Caco-2 (cell line): ENCODE measurements at places on chromosomes 5 and 9.

DNA sequence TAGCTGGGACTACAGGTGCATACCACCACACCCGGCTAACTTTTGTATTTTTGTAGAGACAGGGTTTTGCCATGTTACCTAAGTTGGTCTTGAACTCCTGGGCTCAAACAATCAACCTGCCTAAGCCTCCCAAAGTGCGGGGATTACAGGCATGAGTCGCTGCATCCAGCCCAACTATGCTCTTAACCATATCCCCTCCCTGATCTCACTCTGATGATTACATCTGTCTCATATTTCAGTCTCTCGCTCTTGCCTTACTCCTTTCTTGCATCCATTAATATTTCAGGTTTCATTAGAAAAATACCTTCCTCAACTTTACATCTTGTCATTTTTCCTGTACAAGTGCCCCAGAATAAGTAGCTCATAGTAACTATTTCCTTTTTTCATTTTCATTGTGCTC, 61.0 kb upstream of the BASP1 start:
- DNase-seq: no peak

- DNase-seq: no peak
Measured at GRCh38 chr5:134240421-134240962, 14.6 kb upstream of the PPP2CA start.

DNA sequence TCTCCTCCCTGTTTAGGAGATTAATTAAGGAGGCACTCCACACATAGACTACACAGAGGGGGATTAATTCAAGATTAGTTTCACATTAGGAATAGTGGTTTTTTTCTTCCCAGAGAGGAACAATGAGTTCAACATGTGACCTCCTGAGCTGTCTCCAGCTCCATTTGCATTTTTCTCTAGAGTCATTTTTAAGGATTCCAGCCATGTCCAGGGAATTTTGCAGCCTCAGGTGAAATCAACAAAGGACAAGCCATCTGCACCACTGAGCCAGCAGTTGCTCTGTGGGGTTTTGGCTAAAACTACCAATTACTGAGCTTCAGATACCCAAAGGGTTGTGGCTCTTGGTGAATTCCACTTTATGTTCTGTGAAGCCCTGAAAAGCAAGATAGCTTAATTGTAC, 258.5 kb upstream of the PPP1R2B start:
- DNase-seq: no peak

DNA sequence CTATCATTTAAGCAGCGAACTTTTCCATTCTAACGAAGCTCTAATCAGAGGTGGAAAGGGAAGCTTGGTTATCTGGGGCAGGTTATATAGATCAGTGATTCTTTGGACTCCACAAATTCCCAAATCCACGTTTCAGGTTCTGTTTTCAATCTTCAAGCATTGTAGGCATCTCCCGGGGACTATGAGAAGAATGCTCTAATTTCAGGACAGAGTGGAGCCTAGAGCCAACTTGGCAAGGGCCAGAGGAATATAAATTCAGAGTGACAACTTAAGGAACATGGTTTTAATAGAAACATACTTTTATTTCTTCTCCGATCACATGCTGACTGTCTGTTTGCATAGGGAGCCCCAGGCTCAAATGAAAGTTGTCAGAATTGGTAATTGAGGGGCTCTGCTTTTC, 514.0 kb upstream of the KLF4 start:
- no peak for DNase-seq

- no peak for DNase-seq
Measured at GRCh38 chr9:115191667-115192066, 73.7 kb upstream of the TNC start.

GRCh38 chr5:172911628-172911880, 47.7 kb upstream of the RPL26L1 start:
- DNase-seq: no peak

GRCh38 chr9:130193531-130194377, 21.6 kb downstream of the NCS1 start:
- DNase-seq: no peak

GRCh38 chr9:135219676-135220600, 132.5 kb downstream of the OLFM1 start:
- DNase-seq: no peak

GRCh38 chr5:169561893-169562292, 21.7 kb upstream of the SPDL1 start:
- no peak for DNase-seq

GRCh38 chr5:119275146-119275545, 80.7 kb upstream of the TNFAIP8 start:
- no peak for DNase-seq

DNA sequence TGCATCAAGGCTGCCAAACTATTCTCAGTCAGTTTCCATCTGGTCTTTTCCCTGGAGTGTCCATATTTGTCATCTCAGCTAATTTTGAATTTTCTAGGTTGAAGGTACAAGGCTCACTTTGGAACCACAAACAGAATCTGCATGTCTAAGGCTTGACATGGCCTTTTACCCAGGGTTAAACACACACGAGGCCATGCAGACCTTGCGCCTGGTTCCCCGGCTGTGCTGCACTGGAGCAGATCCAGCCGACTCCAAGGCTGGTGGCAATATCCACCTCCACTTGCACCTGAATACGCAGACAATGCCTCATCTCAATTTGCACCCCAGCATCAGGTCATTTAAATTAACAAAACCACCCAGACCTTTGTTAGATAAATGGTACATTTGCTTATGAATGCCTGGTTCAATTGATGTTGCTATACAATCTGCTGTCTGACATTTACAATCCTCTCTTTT, 276.2 kb downstream of the HSPA4 start:
- no peak for DNase-seq

DNA sequence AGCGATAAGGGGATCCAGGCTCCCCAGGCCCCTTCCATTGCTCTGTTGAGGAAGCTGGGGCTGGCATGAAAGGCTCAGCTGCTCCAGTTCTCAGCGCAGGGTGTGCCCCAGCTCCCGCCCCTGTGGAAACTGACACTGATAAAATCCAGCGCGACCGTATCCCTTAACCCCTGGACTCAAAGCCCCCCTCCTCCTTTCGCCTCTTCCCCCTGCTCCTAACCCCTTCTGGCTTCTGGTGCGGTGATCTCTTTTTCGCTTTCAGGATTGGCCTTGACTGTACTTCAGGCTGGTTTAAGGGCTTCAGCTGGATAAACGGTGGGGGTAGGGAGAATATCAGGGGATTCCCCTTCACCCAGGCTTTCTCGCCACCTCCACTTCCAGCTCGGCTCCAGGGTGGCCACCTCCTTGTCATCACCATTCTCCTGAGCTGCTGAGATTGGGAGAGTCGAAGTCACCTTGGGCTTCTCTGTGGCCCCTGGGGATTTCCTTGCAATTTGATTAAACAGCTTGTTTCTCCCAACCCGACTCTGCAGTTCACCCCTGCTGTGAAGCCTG, 843 bp downstream of the BSPRY start:
- no peak for DNase-seq

- DNase-seq: no peak
Measured at GRCh38 chr5:159442206-159442850, 112.0 kb upstream of the IL12B start.

DNA sequence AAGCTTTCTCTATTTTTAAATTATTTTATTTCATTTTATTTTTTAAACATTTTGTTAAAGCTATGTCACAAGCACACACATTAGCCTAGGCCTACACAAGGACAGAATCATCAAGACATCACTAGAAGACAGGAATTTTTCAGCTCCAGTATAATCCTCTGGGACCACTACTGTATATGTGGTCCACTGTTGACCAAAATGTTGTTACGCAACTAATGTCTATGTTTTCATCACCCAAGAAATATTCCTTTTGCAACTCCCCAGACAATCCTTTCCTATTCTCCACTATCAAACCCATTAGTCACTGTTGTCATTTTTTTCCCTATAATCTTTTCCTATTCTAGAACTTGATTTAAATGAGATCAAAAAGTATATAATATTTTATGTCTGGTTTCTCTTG, 2371.7 kb upstream of the C9orf72 start:
- DNase-seq: no peak

DNA sequence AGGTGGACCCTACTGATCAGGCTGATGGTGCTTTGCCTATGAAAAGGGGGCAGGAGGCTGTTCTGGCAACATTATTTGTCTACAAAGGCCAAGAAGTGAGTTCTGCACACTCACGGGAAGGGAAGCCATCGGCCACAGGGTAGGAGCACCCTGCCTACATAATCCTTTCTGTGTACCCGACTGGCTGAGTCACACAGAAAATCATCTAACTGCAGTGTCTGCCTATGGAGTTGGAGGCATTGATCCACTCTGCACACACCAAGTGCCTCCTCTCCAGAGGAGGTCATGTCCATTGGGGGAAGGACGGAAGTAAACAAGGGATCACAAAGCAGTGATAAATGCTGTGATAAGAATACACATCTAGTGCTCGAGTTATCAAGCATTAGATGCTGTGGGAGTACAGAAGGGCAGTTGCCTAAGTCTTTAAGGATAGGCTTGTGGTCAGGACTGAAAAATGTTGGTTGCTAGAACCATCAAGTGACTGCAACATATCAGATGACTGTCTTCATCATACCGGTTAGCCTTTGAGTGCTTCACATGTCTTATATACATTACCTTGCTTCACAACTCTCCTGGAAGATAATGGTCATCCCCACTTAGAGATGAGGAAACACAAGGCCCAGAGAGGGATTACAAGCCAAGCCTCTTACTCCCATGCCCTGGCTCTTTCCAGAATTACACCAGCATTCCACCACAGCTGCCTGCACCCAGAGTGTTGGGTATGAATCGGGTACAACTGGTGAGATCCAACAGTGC, 1.3 kb upstream of the SLC2A8 start:
- DNase-seq: peak; percentile 65

DNA sequence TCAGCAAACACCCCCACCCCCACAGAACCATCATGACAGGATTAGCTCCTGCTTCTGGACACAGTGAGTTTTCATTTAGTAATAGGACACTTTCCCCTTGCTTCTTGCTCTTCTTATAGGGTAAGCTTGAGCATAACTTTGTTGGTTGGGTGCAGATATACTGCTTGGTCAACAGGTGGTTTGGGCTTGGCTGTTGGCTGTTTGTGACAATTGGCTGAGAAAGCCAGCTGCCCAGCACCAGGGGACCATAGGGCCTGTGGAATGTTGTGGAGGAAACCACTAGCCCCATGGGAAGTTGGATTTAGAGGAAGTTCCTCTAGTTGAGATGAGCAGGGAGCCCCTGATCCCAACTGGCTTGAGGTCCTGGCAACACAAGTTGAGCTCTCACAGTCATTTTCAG, 30.5 kb downstream of the PPP3R2 start:
- DNase-seq: no peak

GRCh38 chr9:105978826-105979225, 284.5 kb downstream of the TMEM38B start:
- no peak for DNase-seq

- DNase-seq: no peak
Measured at GRCh38 chr5:125834438-125835115, 588.6 kb upstream of the GRAMD2B start.

DNA sequence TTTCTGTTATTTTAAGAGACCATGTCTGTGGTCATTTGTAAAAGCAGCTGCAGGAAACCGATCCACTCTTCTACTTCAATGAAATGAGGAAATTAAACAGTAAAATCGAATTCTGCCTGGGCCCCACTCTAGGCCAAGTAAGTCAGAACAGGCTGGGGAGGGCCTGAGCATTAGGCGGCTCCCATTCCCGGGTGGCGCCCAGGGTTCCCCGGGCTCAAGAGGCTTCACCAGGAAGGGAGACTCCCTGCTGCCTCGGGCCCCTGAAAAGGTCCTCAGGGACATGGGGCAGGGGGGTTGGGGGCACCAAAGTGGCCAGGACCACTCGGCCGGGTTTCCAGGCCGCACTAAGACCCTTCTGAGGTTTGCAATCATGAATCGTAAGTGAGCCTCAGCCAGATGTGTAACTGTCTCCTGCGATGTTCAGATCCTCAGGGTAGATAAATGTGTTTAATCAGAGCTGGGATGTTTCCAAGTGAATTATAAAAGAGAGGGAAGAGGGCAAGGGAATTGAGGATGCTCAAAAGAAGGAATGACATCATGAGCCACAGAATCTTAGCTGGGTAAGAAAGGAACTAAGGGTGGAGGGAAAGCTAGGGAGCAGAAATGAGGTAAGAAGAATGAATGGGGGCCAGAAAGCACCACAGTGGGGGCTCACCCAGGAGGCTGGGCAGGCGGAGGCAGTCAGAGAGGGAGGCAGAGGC, 24.6 kb downstream of the MED10 start:
- no peak for DNase-seq

GRCh38 chr5:180595381-180596114, 4.2 kb upstream of the SCGB3A1 start:
- DNase-seq: no peak

GRCh38 chr9:4592295-4592694, 69.8 kb upstream of the PLPP6 start:
- DNase-seq: no peak

GRCh38 chr5:143657647-143658285, 154.2 kb upstream of the HMHB1 start:
- no peak for DNase-seq

DNA sequence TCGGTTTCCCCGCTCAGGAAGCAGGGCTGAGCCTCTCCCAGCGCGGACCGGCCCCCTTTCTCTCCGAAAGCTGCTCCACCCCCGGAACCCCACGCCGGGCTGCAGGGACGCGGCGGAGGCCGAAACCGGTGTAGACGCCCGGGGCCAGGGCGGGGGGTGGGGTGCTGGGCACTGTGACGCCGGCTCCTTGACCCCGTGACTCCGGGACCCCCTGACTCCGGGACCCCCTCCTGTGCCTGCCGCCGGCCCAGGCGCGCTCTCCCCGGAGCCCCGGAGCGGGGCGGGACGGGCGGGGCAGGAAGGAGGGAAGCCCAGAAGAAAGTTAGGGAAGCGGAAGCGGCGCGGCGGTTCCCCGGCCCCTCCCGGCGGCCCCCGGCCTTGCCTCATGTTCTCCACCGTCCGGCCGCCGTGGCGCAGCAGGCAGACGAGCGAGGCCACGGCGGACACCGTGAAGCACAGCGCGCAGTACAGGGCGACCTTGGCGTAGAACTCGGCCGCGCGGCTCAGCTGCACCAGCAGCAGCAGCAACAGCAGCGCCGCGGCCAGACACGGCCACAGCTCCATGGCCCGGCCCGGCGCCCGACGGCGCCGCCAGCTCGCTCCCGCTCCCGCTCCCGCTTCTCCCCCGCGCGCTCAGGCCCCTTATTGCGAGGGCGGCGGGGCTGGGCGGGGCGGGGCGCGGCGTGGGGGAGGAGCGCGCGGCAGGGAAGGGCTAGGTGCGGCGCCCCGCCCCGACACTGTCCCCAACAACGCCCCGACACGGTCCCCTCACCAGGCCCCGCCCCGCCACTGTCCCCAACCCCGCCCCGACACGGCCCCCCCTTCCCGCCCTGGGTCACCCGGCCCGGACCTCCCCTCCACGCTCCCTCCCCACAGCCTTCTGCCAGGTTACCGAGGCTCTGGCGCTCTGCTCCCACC, at the start of gene AGPAT2:
TSS of gene AGPAT2 (minus strand) at position 664 of the 918 bp plus-strand sequence. CDS start at position 564, 100 bp downstream.
- peak; percentile 83 for DNase-seq

- DNase-seq: no peak
Measured at GRCh38 chr9:136243631-136244030, 2.0 kb downstream of the QSOX2 start.

- no peak for DNase-seq
Measured at GRCh38 chr5:118580949-118581348, 407.4 kb downstream of the DTWD2 start.

GRCh38 chr9:114223564-114224246, 68.4 kb downstream of the COL27A1 start:
- DNase-seq: no peak

- no peak for DNase-seq
Measured at GRCh38 chr5:100775533-100775855, 127.6 kb downstream of the ST8SIA4 start.
